Gastroesophageal sphincter (tissue), 4 donors: ENCODE measurements at places on chromosomes 3 and 15. TPM values are rescaled to one million over a fixed set of nuclear protein-coding genes. Genes with fewer than 3 reads are reported as not detected.
A peak's percentile ranks its signal among the peaks of the same experiment; 100 is the strongest.

Gene INSYN1
- total RNA-seq: 17.6 TPM

Gene ST3GAL6
- 21.2 TPM for total RNA-seq

Gene RHOV
- total RNA-seq: not detected

Gene IL17RB
- 0.31 TPM for total RNA-seq

DNA sequence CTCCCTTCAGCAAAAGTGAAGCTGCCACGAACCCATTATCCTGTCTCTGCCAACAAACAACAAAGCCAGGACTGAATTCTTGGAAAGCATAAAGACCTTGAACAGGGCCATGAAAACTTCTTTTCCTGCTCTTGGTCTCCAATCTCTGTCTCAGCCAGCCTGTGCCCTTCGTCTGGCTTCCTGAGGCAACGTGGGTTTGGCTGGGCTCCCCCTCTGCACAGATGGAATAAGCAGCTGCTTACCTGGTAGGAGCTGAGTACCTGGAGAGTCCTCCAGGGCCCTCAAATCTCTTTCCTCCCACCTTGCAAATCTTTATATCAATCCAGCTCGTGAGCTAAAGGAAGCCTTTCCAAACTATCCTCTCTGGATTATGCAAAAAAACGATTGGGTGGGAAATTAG is 97.6 kb upstream of the PSMD6 start:
- ATAC-seq: no peak

DNA sequence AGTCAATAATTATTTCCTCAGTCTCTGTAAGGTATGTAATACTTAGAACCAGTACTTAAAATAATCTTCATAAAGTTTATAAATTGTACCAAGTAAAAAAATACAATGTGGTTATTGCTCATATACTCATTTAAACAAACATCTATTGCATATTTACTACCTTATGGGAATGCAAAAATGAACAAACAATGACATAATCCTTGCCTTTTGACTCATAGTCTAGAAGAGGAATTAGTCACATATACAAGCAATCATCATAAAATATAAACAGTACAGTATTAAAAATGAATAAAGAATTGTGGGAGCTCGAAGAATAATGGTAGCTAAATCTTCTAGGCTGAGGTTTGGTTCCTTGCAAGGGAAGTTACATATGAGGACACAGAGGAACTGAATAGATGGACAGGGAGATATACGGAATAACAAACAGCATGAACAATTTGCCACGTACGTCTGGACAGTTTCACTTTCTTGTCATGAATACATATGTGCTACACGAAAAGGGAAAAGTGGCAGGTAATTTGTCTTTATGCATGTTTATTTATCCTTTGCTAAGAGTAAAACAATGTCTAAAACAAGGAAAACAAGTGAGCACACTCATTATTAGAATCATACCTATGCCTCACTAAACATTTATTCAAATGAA is 17.2 kb downstream of the IMPG2 start:
- no peak for ATAC-seq

- ATAC-seq: peak; percentile 76
Observed at GRCh38 chr3:124351430-124352148, 359.7 kb upstream of the ROPN1 start.
